Panc1 (cell line): ENCODE measurements at places on chromosomes 11 and 22.

- H3K4me1 ChIP-seq = peaks cover 13% of the 10 kb centered on the region
- no peaks in the 10 kb centered on the region for H3K27me3 ChIP-seq
- H3K36me3 ChIP-seq = no peaks in the 10 kb centered on the region
- no peak overlapping the region for H3K4me3 ChIP-seq
These were observed 64.7 kb downstream of the FCHSD2 start for GRCh38 chr11:73077454-73077853.

GRCh38 chr22:41650821-41651220 is 29.7 kb downstream of the XRCC6 start:
- H3K36me3 ChIP-seq = peaks cover 28% of the 10 kb centered on the region
- no peak overlapping the region for H3K27ac ChIP-seq
- no peaks in the 10 kb centered on the region for H3K27me3 ChIP-seq
- H3K4me3 ChIP-seq = no peak overlapping the region
- no peak for DNase-seq

- H3K4me3 ChIP-seq = peak overlapping the region; percentile 96
- no peak for DNase-seq
- H3K36me3 ChIP-seq = peaks cover 8% of the 10 kb centered on the region
- H3K27ac ChIP-seq = peak overlapping the region; percentile 96
- H3K4me1 ChIP-seq = peaks cover 8% of the 10 kb centered on the region
- no peaks in the 10 kb centered on the region for H3K27me3 ChIP-seq
These were observed 1.0 kb upstream of the ADSL start for GRCh38 chr22:40345271-40345670.

GRCh38 chr11:57316017-57316416 is 8.7 kb downstream of the TNKS1BP1 start:
- no peaks in the 10 kb centered on the region for H3K27me3 ChIP-seq
- no peak overlapping the region for H3K4me3 ChIP-seq
- H3K27ac ChIP-seq = no peak overlapping the region
- H3K4me1 ChIP-seq = peaks cover 12% of the 10 kb centered on the region
- no peak for DNase-seq

GRCh38 chr11:68889948-68890446 is 13.6 kb downstream of the MRPL21 start:
- H3K4me1 ChIP-seq = no peaks in the 10 kb centered on the region
- no peak for DNase-seq
- H3K27ac ChIP-seq = no peak overlapping the region
- peaks cover 10% of the 10 kb centered on the region for H3K36me3 ChIP-seq
- no peaks in the 10 kb centered on the region for H3K27me3 ChIP-seq

GRCh38 chr11:119229288-119229672 is 23.1 kb downstream of the CBL start:
- H3K36me3 ChIP-seq = peaks cover 3% of the 10 kb centered on the region; the same call in 1 of the 2 replicates
- no peaks in the 10 kb centered on the region for H3K27me3 ChIP-seq
- no peaks in the 10 kb centered on the region for H3K4me1 ChIP-seq
- DNase-seq = no peak

- H3K4me1 ChIP-seq = peaks cover 7% of the 10 kb centered on the region
- DNase-seq = no peak
- H3K27me3 ChIP-seq = no peaks in the 10 kb centered on the region
- 0 out of 2 replicates have a peak, but pooled peaks cover 4% of the 10 kb centered on the region for H3K36me3 ChIP-seq
- H3K4me3 ChIP-seq = no peak overlapping the region
- no peak overlapping the region for H3K27ac ChIP-seq
These were observed 9.2 kb upstream of the MTFP1 start for GRCh38 chr22:30416403-30416802.

DNA sequence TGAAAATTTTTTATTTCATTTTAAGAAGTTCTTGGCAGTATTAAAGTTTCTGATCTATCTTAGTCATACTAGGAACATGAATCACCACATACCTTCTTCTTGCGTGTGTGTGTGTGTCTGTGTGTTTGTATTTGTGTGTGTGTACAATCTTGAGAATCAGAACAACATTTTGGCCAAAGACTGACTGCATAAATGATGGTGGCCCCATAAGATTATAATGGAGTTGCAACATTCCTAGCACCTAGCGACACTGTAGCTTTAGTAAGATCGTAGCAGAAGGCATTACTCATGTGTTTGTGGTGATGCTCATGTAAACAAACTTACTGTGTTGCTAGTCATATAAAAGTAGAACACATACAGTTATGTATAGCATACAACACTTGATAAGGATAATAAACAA is 205.4 kb downstream of the FAM76B start:
- no peak overlapping the region for H3K27ac ChIP-seq
- no peaks in the 10 kb centered on the region for H3K36me3 ChIP-seq
- DNase-seq = no peak
- no peak overlapping the region for H3K4me3 ChIP-seq

DNA sequence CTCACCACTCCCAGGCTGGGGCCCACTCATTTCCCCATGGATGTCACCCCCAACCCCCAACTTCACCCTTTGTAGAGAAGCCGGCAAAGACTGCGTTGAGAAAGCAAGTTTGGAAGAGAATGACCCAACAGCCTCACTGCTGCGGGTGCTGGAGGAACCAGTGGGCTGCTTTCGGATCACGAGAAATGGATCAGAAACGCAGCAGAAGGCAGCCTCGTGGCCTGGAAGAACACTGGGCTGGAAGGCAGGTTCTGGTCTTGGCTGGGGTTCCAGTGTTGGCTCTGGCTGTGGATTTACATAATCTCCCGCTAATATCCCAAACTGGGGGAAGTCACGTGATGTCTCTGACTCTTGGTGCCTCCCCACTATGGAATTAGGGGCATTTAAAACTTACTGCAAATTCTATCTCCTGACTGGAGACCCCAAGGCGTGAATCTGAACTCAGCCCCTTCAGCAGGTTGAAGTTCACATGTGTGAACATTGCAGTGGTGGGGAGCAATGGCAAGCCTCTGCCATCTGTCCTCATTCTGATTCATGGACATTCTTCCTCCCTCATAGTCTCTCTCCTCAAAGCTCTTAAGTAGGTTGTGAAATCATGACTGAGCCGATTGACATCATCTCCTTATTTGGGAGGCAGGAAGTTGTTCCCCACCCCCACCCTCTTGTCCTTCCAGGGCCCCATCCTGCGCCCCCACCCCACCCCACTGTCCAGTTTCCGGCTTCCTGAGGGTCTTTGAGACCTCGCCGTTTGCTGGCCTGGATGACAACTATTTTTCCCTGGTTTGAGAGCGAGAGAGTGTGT is 37.0 kb upstream of the TIMP3 start:
- no peaks in the 10 kb centered on the region for H3K4me1 ChIP-seq
- DNase-seq = no peak
- H3K27ac ChIP-seq = no peak overlapping the region
- no peaks in the 10 kb centered on the region for H3K36me3 ChIP-seq

DNA sequence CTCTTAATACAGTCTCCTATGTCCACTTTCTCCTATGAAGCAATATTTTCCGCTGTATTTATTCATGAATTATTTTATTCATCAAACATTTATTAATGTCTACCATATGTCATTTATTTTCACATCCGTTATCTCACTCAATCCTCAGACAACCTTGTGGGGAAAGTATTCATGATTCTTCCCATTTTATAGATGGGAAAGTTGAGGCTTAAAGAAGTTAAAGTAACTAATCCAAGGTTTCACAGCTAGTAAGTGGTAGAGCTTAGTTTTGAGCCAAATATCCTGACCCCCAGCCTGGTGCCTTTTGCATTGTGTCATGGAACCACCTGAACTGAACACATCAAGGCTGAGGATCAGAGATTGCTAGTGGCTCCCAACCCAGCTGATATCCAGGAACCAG is 66.6 kb downstream of the ISX start:
- peaks cover under 1% of the 10 kb centered on the region; the same call in 1 of the 2 replicates for H3K27me3 ChIP-seq
- no peaks in the 10 kb centered on the region for H3K36me3 ChIP-seq
- DNase-seq = no peak
- no peaks in the 10 kb centered on the region for H3K4me1 ChIP-seq

- no peaks in the 10 kb centered on the region for H3K27me3 ChIP-seq
- peaks cover 6% of the 10 kb centered on the region for H3K4me1 ChIP-seq
- no peak overlapping the region for H3K27ac ChIP-seq
These were observed 46.2 kb downstream of the FAM83F start for GRCh38 chr22:40040927-40041326.

GRCh38 chr11:129090056-129090455 is 102.1 kb downstream of the ARHGAP32 start:
- H3K4me1 ChIP-seq = no peaks in the 10 kb centered on the region
- H3K4me3 ChIP-seq = no peak overlapping the region
- H3K36me3 ChIP-seq = no peaks in the 10 kb centered on the region
- H3K27me3 ChIP-seq = no peaks in the 10 kb centered on the region
- H3K27ac ChIP-seq = no peak overlapping the region
- no peak for DNase-seq

DNA sequence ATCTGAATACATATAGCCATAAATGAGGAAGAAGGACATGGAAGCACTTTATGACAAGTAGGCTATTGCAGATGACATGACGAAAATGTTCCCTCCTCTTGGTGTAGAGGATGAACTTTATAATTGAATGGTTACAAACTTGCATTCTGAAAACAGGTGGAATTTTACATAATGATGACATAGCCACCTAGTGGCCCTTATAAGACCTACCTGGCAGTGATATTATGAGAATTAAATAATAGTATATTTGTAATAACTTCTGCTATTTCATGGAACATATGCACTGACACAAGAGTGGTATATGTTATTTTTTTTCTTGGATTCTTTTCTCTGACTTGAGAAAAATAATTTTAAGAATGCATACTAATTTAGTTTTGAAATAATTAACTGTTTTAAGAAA is 22.9 kb downstream of the TRIM22 start:
- H3K36me3 ChIP-seq = no peaks in the 10 kb centered on the region
- no peak overlapping the region for H3K27ac ChIP-seq
- peaks cover 12% of the 10 kb centered on the region for H3K27me3 ChIP-seq
- H3K4me3 ChIP-seq = no peak overlapping the region

DNA sequence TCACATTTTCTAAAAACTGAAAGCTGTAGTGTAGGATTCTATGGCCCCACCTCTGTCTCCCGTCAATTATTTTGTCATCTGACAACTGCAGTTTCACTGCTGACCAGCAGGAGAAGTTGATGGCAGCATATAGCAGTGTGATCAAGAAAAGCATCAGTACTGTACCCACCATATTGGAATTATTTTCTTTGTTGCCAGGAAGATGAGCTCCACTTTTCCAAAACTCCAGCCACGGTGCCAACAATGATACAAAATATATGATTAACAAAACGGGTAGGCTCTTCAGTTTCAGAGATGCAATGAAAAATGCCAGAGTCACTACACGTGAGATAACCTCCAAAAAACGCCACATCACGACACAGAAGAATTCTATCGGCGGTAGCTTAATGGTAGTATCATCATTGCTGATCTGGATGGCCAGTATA is 41.3 kb downstream of the XKR3 start:
- no peak overlapping the region for H3K4me3 ChIP-seq
- H3K36me3 ChIP-seq = no peaks in the 10 kb centered on the region
- H3K27me3 ChIP-seq = no peaks in the 10 kb centered on the region
- H3K4me1 ChIP-seq = no peaks in the 10 kb centered on the region
- no peak for DNase-seq

GRCh38 chr22:36397131-36398093 is 9.6 kb upstream of the MYH9 start:
- H3K36me3 ChIP-seq = no peaks in the 10 kb centered on the region
- H3K27me3 ChIP-seq = no peaks in the 10 kb centered on the region
- H3K27ac ChIP-seq = no peak overlapping the region; the same call in 1 of the 2 replicates
- H3K4me3 ChIP-seq = no peak overlapping the region
- no peak for DNase-seq

- H3K27ac ChIP-seq = no peak overlapping the region
- no peaks in the 10 kb centered on the region for H3K36me3 ChIP-seq
- H3K27me3 ChIP-seq = no peaks in the 10 kb centered on the region
- DNase-seq = no peak
- no peak overlapping the region for H3K4me3 ChIP-seq
- H3K4me1 ChIP-seq = no peaks in the 10 kb centered on the region
These were observed 1.5 kb downstream of the OR9G1 start for GRCh38 chr11:56700242-56700913.

DNA sequence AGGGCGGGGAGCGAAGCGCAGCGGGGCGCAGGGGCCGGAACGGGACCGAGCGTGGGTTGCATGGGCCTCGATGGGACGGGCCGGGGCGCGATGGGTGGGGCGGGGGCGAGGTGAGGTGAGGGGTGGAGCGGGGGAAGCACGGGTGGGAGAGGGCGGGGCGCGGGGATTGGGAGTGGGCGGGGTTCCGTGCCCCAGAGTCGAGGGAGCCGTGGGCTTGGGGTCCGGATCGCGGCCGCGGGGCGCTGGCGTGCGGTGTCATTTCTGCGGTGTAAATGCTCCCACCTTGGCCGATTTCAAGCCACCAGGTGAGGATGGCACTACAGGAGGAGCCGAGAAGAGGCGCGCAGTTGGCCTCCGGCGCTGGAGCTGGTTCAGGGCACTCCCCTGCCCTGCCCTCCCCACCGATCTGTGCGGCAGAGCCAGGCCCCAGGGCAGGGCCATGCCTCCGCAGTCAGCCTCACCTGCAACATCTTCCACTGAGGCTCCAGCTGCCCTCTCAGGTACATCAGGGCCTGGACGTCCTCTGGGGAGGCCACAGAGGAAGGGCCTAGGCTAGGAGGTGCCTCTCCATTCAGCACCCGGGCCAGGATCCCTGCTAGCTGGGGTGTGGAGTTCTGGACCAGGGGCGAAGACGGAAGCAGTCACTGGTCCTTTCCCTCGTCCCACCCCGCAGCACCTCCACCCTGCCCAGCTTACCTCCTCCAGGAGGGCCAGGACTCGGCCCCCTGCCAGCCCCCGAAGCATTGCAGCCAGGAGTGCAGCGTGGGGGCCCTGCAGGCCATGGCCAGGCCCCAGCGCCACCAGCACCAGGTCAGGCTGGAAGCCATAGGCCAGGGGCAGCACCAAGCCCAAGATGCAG is 620 bp upstream of the TUBGCP6 start:
- peak overlapping the region; percentile 79 for H3K4me3 ChIP-seq
- no peak for DNase-seq
- H3K27me3 ChIP-seq = no peaks in the 10 kb centered on the region
- H3K36me3 ChIP-seq = no peaks in the 10 kb centered on the region; the same call in 1 of the 2 replicates
- peaks cover 10% of the 10 kb centered on the region; the same call in 1 of the 2 replicates for H3K4me1 ChIP-seq

DNA sequence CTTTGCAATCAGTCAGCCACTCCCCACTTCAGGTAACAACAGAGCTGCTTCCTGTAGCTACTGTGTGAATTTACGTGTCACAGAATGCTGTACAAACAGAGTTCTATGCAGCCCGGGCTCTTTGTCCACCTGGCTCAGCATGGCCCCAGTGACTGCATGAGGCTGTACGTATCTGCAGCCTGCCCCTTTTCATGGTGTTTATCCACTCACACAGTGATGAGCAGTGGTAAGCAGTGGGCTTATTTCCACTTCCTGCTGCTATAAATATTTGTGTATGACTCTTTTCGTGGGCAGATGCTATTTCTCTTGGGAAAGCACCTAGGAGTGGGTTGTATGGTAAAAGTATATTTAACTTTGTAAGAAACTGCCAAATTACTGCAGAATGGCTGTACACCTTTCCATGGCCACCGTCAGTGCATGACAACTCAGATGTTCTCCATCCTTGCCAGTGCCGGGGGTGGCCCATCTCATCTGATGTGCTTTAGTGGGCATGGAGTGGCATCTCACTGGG is 43.3 kb downstream of the MYEOV start:
- H3K36me3 ChIP-seq = no peaks in the 10 kb centered on the region
- no peaks in the 10 kb centered on the region for H3K27me3 ChIP-seq
- H3K27ac ChIP-seq = peak overlapping the region; percentile 51
- H3K4me1 ChIP-seq = peaks cover 45% of the 10 kb centered on the region
